ENCODE measurements at places on chromosomes 3 and 15.

DNA sequence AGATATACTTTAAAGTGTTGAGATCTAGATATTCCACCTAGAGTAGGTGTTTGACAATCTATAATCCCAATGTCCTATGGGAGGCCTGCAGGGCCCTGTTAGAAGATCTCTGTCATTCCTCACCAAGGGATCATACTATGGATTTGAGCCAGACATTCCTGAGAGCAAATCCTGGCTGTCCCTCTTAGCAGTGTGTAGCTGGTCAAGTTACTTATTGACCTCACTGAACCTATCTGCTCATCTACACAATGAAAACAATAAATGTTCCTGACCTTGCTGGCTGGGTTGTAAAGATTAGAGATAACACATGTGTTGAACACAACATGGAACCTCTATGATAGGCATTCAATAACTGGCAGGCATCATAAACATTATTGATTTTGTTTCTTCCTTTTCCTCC, 265.6 kb upstream of the ATP11B start:
- DNase-seq = no peak

GRCh38 chr15:78003539-78004008, 73.9 kb downstream of the TBC1D2B start:
- DNase-seq = no peak

GRCh38 chr3:143165211-143165610, 45.6 kb downstream of the CHST2 start:
- no peak for DNase-seq

GRCh38 chr3:43248185-43248583, 38.2 kb upstream of the SNRK start:
- DNase-seq = peak; percentile 61

- DNase-seq = no peak
Observed at GRCh38 chr15:45242289-45242688, 9.7 kb upstream of the SLC28A2 start.

DNA sequence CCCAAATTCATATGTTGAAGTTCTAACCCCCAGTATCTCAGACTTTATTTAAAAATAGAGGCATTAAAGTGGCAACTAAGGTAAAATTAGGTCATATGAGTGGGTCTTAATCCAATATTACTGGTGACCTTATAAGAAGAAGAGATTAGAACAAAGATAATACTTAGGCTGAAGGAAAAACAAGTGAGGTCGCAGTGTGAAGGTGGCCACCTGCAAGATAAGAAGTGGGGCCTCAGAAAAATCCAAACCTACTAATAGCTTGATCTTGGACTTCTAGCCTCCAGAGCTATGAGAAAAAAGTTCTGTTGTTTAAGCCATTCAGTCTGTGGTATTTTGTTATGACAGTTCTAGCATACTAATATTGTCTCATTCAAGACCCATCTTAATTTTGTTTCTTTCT, 159.9 kb upstream of the PEX5L start:
- DNase-seq = no peak

- DNase-seq = no peak
Observed at GRCh38 chr15:63043335-63044076, 959 bp downstream of the TPM1 start.

- DNase-seq = no peak
Observed at GRCh38 chr3:88767746-88768145, 339.7 kb upstream of the EPHA3 start.

- DNase-seq = no peak
Observed at GRCh38 chr3:153399636-153400035, 237.6 kb downstream of the RAP2B start.

GRCh38 chr3:346186-346585, 149.6 kb downstream of the CHL1 start:
- DNase-seq = no peak
